ENCODE measurements at places on chromosomes 2 and 18.

DNA sequence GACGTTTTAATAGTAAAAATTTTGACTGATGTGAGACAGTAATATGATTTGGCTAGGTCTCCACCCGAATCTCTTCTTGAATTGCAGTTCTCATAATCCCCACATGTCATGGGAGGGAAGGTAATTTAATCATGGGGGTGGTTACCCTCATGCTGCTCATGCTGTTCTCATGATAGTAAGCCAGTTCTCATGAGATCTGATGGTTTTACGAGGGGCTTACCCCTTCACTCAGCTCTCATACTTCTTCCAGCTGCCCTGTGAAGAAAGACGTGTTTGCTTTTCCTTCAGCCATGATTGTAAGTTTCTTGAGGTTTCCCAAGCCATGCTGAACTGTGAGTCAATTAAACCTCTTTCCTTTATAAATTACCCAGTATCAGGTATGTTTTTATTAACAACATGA is 327.0 kb upstream of the CDH7 start:
- DNase-seq: no peak

- no peak for DNase-seq
Measured at GRCh38 chr2:180652794-180653193, 327.6 kb upstream of the UBE2E3 start.

- DNase-seq: no peak
Measured at GRCh38 chr18:66729442-66730239, 125.8 kb upstream of the CDH19 start.

DNA sequence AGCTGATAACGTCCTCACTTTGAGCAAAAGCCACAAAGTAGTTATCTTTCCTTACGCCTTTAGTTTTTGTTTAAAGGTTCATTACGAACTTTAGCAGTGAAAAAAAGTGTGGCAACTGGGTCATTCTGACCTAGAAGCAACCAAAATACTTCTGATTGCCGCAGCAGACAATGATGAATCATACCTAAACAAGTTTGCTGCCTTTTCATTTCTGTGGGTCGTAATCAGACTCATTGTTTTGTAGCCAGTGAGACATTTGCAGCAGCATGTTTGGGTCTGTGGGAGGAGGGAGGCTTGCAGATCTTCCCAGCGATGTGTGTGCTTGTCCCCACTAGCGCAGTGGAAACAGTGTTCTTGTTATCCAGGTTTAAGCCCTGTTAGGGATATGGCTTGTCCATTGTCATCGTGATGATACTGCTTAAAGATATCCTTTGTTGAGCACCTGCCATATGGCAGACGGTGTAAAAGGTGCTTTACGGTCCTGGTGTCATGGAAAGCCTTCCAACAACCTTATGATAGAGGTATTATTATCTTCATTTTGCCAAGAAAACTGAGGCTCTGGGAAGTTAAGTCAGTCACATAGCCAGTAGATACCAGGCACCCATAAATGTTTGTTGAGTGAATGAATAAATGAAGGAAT is 1.3 kb upstream of the GREB1 start:
- DNase-seq: no peak

DNA sequence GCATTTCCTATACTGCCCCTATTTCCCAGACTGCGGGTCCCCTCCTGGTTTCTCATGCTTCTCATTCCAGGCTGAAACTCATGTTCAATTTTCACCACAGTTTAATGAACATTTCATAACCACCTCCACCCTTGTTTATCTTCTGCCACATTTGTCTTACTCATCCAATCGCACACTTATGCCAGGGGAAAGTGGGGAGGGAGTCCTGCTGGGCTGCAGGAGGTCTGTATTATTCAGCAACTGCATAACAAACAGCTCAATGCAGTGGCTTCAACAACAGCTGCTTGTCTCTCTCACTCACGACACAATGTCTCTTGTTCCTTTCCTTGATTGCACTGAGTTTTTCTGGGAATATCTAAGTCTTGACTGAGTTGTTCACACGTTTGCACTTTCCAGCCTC is 106.0 kb downstream of the ZNF519 start:
- DNase-seq: no peak

DNA sequence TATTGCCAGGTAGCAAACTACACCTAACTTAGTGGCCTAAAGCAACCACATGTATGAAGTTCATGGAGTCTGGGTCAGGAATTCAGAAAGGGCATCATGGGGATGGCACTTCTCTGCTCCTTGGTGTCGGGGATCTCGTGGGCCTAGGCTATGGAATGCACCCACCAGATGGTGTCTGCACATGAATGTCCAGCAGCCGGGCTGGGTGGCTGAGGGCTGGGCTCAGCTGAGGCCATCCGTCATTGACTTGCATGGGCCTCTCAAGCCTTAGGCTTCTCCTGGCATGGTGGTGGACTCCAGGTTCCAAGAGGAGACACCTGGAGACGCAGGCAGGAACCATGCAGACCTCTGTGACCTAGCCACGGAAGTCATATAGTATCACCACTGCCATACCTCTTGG is 26.0 kb upstream of the RPL31 start:
- DNase-seq: no peak

- no peak for DNase-seq
Measured at GRCh38 chr2:71224457-71224856, 2.4 kb downstream of the PAIP2B start.

GRCh38 chr18:11570769-11571412 is 38.5 kb upstream of the SLC35G4 start:
- DNase-seq: no peak

DNA sequence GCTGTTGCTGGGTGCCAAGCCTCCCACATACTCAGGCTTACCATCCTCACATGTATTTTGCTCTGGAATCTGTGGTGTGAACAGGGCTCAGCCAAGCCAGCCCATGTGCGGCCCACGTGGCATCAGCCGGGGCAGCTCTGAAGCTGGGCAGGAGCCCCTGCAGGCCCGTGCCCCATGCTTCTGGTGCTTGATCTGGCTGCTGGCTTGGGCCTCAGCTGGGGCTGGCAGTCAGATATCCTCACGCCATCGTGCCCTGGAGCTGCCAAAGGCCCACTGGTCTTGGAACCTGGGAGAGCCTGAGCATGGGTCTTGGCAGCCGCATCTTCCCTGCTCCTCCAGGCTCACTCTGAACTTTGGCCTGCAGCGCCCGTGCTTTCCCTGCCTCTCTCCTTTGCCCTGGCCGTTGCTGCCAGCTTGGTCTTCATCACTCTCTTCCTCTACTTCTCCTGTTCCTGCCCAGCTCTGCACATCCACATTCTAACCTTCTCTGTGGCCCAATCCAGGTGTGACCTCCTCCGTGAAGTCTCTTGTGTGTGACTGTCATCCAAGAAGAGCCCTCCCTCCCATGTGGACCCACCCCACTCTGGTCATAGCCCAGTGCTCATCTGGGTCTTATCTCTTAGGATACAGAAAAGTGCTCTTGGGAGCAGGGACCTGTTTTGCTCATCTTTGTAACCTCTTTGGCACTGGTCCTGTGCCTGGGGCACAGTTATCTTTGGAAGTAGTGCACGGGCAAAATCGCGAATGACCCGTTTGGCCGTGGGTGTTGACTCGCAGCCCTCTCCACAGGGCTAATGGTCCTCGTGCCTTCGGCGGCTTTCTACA is 116.1 kb downstream of the RNF144A start:
- no peak for DNase-seq

DNA sequence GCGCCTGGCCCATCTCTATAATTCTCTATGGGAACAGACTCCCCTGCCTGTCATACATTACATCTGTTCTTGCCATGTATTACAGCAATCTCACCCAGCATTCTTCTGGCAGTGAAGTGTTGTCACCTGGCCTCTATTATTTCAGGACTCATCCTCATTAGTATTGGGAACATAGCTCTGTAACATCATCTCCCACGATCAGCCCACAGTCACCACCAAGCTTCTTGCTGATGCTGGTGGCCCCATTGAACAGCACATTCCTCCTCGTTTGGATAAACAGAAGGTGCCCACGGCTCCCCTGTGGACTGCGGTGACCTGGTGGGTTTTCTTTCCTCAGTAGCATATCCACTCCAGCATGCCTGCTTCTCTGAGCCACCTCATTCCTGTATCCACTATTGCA is 21.5 kb downstream of the CHCHD5 start:
- DNase-seq: no peak

DNA sequence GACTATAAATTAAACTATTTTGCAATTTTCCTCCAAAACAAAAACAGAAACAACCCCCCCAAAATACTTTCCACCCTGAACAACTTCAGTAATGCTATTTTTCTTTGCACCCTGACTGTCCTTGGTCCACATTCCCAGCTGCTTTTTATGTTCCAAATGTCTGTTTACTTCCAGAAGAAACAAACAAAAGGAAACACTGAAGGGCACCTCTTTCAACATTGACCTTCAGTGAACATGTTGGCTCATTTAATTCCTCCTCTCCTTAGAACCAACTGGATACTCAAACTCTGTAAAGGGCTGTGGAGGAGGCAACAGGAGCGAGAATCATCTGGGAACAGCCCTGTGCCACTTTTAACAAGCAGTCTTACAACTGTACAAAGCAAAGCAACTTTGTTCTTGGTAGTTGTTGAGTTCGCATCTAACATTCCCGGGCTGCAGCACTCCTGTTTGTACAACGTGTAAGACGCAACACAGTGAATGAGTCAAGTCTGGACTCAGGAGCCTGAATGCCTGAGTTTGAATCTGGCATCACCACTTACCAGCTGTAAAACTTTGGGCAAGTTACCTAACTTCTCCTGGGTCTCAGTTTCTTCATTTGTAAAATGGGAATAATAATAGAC is 111.4 kb upstream of the GATA6 start:
- no peak for DNase-seq
